ENCODE measurements at places on chromosomes 16 and 17.

DNA sequence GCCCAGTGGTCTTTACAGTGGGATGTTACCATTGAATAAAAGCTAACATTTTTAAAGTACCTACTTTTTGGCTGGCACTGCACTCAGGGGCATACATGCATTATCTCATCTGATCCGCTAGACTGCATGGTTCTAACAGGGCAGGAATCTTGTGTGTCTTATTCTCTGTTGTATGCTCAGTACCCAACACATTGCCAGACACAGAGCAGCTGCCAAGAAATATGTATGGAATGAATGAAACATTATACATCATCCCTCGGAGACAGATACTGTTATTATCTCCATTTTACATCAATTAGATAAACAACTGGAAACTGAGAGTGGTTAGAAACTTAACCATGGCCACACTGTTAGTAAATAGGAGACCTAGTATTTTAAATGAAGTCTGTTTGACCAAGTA, 74.1 kb upstream of the CDH11 start:
- DNase-seq = no peak

DNA sequence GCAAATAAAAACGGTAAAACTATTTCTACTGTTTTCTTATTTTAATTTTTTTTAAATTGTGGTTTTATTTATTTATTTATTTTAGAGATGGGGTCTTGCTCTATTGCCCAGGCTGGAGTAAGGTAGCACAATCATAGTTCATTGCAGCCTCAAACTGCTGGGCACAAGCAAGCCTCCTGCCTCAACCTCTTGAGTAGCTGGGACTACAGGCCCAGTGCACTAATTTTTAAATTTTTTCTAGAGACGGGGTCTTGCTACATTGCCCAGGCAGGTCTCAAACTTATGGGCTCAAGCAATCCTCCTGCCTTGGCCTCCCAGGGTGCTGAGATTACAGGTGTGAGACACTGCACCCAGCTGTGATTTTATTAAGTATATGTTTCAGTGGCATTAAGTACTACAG, 46.5 kb upstream of the MRC2 start:
- DNase-seq = no peak

GRCh38 chr16:74499114-74499513, 77.8 kb upstream of the CLEC18B start:
- no peak for DNase-seq

GRCh38 chr16:23679986-23680336, 1.3 kb downstream of the PLK1 start:
- DNase-seq = no peak

DNA sequence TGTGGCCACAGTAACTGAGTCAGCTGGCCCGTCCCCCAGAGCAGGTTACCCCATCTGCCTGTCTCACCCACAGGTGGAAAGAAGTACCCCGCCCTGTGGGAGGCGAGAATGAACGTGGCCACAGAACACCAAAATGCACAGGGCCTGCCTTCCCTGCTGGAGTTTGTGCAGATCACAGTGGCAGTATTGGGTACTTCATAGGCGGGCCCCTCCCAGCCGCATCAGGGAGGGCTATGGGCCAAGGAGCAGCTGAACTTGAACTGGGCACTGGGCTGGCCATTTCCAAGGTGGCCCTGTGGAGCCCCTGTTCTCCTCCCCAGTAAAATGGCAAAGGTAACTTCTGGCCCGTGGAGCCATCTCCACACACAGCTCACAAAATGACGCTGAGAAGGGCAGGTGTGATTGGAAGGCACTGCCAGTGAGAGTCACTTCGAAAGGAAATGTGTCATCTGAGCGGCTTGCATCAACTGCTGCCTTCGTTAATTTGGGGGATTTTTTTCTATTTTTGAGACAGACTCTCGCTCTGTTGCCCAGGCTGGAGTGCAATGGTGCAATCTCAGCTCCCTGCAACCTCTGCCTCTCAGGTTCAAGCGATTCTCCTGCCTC, 162.9 kb downstream of the ENGASE start:
- no peak for DNase-seq

DNA sequence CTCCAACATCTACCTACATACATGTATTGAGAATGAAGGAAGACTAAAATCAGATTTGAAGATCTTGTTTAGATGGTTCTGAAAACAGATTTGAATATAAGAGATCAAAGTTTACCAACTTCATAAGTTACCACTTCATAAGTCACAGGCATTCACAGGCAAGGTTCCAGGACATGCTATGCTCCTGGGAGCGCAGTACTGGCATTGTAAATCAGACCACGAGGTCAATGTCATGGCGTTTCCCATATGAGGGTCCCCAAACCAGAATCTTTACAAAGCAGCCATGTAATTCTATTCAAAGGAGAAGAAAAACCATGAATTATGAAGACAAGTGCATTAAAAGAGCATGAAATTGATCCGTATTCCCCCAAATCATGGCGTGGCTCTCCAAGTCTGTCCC, 3.0 kb downstream of the CDH11 start:
- no peak for DNase-seq

DNA sequence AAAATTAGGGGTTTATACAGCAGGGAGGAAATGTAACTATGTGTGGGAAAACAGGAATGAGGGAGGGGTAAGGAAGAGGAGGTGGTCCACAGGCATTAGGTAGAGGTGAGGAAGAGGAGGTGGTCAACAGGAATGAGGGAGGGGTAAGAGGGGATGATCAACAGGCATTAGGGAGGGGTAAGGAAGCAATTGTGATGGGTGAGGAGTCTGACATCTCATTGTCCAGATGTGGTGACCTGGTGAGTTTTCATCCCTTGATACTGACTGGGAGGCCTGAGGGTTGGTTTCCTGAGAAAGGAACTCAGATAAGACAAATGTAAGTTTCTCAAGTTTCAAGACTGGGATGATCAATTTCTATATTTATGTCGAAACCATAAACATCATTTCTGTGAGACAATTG, 206.2 kb upstream of the C16orf82 start:
- DNase-seq = no peak

DNA sequence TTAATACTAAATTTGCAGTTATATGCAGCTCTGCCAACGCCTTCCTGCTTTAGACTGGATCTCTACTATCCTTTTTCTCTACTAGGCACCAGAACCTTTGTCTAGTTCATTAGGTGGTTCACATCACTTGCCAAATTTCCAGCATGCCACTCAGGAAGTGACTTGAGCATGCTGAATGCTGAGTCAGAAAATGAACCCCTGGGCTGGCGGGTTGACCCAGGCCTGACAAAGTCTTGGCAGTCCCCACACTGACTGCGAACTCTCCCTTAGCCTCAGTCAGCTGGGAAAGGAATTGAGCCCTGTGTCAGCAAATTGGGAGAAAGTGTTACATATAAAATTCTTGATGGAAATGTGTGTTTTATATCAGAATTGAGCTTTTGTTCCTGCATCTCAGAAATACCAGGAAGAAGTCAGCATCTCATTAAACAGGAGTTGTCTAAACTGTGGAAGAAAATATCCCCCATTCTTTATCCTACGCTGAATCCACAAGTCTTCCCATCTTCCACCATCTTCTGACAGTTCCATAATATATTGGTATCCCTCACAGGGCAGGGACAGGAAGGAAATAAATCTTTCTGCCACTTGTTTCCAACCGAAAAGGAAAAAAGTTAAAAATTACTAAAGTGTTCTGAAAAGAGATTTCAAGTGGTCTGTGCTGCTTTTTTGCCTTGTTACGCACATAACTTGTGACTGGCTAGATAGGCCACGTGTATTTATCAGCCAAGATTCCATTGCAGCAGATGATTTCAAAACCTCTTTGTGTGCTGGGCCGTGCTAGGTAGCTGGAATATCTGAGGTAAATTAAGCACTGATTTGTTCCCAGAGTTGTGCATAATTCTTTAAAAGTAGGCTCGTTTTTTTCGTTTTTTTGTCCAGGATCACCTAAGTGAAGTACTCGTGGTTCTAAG, 16.7 kb upstream of the SLC12A3 start:
- no peak for DNase-seq

GRCh38 chr17:30532871-30533270, 55.7 kb downstream of the GOSR1 start:
- DNase-seq = no peak

DNA sequence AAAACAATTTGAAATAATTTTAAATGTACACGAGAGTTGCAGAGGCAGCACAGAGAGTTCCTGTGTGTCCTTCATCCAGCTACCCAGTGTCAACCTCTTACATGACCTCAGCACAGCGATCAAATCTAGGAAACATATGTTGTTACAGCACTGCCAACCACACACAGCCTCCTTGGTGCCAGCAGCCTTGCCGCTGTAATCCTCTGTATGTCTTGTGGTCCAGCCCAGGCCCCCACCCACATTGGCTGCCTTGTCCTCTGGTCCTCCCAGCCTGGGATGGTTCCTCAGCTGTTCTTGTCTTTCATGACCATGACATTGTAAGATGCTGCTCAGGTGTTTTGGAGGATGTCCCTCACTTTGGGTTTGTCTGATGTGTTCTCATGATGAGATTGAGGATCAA, 178.0 kb downstream of the RPTOR start:
- DNase-seq = no peak

GRCh38 chr16:11432856-11433395, 87.7 kb downstream of the RMI2 start:
- DNase-seq = no peak

DNA sequence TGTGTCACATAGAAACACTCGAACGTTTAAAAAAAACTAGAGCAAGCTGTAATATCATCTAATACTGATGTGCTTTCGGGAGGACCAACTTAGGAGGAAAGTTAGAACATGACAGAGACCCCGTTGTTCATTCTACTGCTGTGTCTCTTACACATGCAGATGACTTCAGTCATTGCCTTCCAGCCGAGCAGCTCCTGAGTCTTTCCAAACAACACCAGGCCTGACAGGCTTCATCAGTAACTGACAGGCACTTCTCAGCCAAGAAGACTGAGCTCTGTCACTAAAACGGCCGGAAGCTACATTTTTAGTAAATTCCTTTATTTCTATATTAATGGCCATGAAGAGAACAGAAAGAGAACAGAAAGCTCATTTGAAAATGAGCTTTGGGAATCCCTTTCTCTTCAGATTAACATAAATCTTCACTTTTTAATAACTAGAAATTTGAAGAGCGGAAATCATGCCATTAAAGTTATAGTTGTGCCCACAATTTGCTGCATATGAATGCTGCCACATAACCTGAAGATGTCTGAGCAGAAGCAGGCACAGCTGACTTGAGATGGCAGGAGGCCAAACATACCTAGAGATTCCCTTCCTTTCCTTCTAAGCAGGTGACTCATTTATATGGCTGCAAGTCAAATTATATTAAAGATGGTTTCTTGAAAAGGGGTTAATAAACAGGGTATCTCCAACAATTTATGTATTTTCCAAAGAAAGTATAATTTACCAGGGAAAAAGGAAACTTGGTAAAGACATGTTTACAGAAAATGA, 148.9 kb downstream of the ITFG1 start:
- DNase-seq = no peak

DNA sequence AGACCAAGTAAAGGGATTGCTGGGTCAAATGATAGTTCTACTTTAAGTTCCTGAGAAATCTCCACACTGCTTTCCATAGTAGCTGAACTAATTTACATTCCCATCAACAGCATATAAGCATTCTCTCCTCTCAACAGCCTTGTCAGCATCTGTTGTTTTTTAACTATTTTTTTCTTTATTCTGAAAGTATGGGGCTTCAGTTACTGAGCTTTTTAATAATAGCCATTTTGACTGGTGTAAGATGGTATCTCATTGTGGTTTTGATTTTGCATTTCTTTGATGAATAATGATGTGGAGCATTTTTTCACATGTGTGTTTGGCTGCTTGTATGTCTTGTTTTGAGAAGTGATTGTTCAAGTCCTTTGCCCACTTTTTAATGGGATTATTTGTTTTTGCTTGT, 2.5 kb downstream of the KRTAP2-2 start:
- no peak for DNase-seq

- DNase-seq = no peak
Measured at GRCh38 chr17:68196394-68197090, 51.3 kb upstream of the AMZ2 start.

- DNase-seq = no peak
Measured at GRCh38 chr17:72970797-72971196, 121.7 kb downstream of the SLC39A11 start.

GRCh38 chr16:22946433-22946832, 132.5 kb downstream of the HS3ST2 start:
- DNase-seq = no peak

DNA sequence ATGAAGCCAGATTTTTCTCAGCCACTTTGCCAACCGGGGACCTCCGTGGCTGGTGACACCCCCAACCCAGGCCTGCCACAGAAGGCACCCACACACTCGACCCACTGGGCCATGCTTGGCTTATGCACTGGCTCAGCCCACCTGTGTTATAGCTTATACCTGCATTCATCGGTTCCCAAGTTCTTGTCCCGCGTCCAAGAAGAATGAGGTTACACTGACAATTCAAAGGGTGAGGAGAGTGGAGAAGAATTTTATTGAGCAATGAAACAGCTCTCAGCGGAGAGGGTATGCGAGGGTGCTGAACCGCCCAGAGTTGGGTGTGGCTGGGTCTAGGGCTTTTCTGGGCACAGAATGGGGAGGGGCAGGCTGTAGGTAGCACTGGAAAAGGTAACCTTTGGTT, 22.2 kb upstream of the CDH15 start:
- DNase-seq = no peak

DNA sequence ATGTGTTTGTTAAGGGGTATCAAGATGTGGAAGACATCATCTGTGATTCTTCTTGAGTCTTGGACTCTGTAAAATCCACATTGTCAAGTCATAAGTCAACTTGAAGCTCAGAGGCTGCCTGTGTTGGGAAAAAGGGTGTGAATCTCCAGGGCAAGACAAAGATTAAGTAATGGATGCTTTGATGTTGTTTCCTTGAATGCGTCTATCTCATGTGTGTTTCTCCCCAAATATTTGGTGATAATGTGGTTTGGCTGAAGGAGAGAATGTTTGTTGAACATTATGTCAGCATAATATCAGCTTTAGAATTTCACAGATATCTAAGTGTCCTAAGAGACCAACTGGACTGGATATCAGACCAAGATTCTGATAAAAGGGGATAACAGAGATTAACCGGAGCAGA, 24.1 kb upstream of the KCNJ16 start:
- no peak for DNase-seq

DNA sequence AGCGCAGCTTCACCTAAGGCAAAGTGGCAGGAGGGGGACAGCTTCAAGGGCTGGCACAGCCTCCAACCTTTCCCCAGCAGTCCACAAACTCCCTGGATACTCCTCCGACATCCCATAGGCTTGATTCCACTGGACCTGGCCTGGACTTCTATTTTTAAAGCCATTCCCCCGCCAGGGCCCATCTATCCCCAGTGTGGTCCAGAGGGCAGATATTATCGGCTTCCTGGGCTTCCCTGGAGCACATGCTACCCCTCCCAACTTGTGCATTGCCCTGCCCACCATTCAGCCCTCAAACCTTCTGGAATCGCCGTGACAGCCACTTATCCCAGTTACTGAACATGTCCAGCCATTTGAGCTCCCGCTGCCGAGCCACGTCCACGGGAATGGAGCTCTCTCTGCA, 5.1 kb downstream of the TBC1D10B start:
- no peak for DNase-seq

DNA sequence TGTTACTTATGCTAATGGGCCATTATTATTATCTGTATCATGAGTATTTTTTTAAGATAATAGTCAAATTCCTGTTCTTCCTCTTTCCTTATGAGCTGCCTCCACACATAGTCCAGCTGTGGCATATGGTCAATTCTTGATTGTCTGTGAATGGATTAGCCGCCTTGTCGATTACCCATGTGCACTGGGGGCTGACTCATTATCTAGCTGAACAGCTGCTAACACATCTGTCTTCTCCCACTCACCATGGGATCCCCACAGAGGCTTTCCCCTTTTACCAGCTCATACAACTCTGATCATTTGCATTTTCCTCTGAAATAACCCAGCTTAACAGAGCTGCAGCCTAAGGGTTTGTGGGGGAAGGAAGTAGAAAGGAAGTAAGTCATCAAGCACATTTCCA, 915.0 kb downstream of the CDH11 start:
- DNase-seq = no peak
